ENCODE measurements at places on chromosomes 11 and 22. TPM values are rescaled to one million over a fixed set of nuclear protein-coding genes. Genes with fewer than 3 reads are reported as not detected.

DNA sequence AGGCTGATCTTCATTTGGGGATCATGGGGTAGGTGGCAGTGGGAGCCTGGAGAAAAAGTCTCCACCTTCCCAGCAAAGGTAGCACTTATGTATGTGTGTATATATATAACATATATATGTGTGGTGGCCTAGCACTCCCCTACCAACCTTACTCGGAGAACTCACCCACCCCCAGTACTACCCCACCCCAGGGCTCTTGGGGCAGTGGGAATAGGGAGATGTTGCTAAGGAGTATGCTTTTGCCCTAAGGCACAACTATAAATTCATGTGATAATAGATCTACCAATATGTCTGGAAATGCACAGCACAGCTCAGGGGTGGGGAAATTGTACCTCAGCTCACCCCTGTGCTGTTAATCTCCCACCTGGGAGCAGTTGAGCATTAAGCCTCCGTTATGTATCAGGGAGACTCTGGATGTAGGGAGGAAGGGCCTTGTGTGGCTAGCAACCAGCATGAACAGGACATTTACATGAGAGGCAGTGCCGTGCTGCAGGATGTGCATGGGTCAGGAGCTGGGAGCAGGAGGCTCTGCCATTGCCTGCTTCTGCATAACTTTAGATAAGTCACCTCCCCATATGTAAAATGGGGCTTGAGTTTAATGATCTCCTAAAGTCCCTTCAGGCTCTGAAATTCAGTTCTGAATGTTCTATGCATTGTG lies 57.3 kb downstream of the C11orf91 start:
- no peak for DNase-seq

DNA sequence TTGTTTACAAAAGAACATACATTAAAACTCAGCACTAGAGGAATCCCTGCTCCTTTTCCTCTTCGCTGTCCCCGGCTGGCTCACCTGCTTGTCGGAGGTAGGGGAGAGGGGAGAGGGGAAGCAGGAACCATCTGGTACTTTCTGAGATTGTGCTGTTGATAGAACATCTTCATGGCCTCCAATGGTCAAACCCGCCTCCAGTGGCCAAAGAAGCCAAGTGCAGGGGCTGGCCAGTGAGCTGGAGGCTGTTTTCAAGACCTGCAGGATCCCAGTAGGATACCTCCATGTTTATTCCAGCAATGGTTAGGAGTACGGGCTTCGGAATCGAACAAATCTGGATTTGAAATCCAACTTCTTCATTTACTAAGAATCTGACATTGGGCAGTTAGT lies 92.6 kb downstream of the PKNOX2 start:
- DNase-seq = no peak

DNA sequence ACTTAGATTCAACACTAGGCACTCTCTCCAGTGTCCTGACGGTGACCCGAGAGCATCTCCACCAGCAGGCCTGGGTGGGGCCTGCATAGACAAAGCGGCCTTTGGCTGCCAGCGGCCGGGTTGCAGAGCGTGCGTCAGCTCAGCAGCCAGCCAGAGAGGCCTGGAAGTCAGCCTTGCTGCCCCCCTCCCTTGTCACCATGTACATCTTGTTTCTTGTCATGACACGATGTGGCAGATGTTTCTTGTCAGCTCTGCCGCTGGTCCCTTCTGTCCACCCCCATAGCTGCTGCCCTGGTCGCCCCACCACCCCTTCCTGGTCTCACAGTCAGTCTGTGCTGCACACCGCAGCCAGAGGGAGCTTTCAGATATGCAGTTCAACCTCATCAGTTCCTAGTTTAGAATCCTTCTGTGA lies 33.1 kb upstream of the CBX7 start:
- DNase-seq = peak; percentile 67

GRCh38 chr11:9571071-9571762 lies 2.3 kb upstream of the WEE1 start:
- no peak for DNase-seq

FOLR1 gene
- total RNA-seq = 134 TPM

OR2AG1 gene
- not detected for total RNA-seq

TAF10 gene
- 112 TPM for total RNA-seq

DRAP1 gene
- 63.3 TPM for total RNA-seq
